ENCODE measurements at places on chromosomes 11 and 22.

GRCh38 chr11:128354476-128354875 lies 232.9 kb downstream of the ETS1 start:
- DNase-seq: no peak

GRCh38 chr11:87431392-87431791 lies 393.7 kb downstream of the TMEM135 start:
- no peak for DNase-seq

DNA sequence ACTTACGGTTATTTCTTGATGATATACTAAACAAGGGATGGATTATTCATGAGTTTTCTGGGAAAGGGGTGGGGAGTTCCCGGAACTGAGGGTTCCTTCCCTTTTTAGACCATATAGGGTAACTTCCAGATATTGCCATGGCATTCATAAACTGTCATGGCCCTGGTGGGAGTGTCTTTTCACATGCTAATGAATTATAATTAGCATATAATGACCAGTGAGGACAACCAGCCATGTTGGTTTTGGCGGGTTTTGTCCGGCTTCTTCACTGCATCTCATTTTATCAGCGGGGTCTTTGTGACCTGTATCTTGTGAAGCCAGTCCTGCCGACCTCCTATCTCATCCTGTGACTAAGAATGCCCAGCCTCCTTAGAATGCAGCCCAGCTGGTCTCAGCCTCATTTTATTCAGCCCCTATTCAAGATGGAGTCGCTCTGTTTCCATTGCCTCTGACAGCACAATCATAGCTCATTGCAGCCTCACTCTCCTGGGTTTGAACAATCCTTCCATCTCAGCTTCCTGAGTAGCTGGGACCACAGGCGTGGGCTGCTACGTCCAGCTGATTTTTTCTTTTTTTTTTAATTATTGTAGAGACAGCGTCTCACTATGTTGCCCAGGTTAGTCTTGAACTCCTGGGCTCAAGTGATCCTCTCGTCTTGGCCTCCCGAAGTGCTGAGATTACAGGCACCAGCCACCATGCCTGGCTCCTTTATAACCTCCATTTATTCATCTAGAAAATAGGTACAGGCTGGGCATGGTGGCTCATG lies 52.6 kb upstream of the EMID1 start:
- no peak for DNase-seq

GRCh38 chr11:126465573-126466188 lies 110.2 kb downstream of the ST3GAL4 start:
- DNase-seq: no peak

GRCh38 chr11:14264966-14265365 lies 94.0 kb downstream of the RRAS2 start:
- no peak for DNase-seq

DNA sequence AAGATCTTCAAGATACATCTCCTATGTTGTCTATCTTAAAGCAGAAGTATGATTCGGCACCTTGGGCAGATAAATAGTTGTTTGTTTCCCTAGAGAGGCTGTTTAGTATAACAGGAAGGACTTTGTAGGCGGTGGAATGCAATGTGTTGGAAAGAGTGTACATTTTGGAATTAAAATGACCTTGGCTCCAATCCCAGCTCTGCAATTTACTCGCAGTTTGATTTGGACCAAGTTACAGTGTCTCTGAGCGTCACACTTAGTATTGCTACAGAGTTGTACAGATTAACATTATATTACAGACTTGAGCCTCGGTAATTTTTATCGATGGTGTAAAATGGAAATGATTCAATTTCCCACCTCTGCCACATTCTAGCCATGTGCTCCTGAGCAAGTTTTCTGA lies 265.3 kb downstream of the OPCML start:
- DNase-seq: no peak

GRCh38 chr22:37731804-37732471 lies 35.1 kb downstream of the TRIOBP start:
- no peak for DNase-seq
